ENCODE measurements at places on chromosomes 4 and X.

DNA sequence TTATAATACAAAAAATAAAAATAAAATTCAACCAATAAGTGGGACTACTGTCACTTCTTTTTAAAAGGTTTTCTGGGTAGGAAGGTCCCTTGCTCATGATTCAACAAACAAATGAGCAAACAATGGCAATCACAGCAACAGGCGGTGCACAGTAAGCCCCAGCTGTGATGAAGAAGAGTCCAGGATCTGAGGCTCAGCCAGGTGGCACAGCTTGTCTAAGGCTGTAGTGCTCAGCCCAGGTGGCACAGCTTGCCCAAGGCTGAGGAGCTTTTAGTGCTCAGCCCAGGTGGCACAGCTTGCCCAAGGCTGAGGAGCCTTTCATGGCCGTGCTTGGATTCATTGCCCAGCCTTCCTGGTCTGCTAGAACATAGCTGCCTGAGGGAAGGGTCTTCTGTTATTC is 75.0 kb downstream of the ZFYVE28 start:
- no peak for DNase-seq

DNA sequence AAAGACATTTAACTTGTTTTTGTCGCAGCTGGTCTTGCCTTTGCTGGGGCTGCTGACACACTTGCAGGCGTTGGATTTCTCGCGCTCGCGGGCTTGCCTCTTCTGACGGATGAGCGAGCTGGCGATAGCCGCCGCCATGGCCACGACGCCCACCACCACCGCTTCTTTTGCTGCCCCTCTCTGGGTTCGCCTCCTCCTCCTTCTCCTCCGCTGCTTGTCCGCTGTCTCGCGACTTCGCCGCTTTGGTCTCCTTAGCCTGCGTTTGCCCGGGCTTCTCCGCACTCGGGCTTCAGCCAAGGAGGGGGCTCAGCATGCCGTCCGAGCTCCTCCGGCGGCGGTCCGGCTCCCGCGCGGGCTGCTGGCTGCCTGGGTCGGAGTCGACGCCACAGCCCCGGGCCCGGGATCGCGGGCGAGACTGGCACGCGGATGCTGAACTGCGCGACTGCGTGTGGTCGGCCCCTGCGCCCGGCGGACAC is 613 bp downstream of the FGF13 start:
- no peak for DNase-seq

DNA sequence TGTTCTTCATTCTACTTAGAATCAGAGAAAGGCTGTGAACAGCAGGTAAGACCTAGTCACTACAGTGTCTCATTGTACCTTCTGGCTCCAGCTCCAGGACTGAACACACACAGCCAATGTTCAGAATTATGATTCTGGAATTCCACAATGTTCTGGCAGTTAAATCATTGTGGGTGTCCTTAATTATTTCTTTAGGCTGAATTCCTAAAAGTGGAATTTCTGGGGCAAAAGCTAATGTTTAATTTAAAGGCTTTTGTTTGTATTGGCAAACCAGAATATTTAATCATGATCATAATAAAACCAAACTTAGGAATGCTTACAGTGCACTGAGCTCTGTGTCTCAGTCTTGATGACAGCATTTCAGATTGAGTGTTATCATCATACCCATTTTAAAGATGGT is 67.0 kb upstream of the FAT1 start:
- DNase-seq: no peak

- no peak for DNase-seq
Measured at GRCh38 chr4:8227201-8227770, 28.2 kb downstream of the SH3TC1 start.

GRCh38 chr4:70315928-70316327 is 18.9 kb upstream of the CABS1 start:
- DNase-seq: no peak

- DNase-seq: no peak
Measured at GRCh38 chr4:98574816-98575215, 83.6 kb downstream of the TSPAN5 start.

DNA sequence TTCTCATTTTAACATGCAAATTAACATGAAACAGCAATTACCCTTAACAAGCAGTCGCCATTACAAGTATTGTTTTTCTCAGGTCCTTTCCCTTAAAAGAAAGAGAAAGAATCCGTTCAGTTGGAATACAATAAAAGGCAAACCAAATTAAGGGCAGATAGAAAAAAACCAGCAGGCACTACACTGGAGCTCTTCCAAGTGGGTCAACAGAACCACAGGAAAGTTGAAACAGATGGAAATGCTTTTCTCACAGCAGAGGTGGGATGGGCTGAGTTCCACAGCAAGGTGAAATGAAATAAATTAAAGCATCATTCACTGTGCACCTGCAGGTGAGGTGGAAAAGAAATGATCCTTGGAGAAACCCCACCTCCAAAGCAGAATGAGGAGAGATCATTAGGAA is 102.6 kb downstream of the APBB2 start:
- no peak for DNase-seq

- DNase-seq: no peak
Measured at GRCh38 chr4:32847461-32847860, 2127.3 kb downstream of the PCDH7 start.

- DNase-seq: no peak
Measured at GRCh38 chr4:58456727-58457384, 1346.7 kb upstream of the IGFBP7 start.

DNA sequence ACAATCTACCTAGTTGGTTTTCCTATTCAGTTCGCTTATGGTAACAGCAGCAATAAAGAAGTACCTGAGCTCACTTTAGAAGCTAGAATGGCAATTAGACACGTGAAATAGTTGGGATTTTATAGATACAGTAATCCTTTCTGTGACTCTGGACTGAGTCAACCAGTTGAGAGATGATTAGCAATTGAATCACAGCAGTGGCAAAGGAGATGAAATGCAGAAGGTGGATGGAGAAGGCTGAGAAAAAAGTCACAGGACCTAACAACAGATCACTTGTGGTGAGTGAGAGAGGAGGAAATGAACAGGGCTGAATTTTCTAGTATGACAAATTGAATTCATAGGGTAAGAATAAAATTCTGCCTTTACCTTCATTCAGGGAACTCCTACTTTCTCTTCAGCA is 197.1 kb upstream of the MAGEB18 start:
- DNase-seq: no peak

GRCh38 chr4:185238215-185238681 is 28.9 kb downstream of the SNX25 start:
- peak; percentile 64 for DNase-seq

- DNase-seq: no peak
Measured at GRCh38 chrX:53824686-53825085, 138.2 kb upstream of the HUWE1 start.

GRCh38 chr4:149754526-149754925 is 61.1 kb downstream of the IQCM start:
- no peak for DNase-seq

DNA sequence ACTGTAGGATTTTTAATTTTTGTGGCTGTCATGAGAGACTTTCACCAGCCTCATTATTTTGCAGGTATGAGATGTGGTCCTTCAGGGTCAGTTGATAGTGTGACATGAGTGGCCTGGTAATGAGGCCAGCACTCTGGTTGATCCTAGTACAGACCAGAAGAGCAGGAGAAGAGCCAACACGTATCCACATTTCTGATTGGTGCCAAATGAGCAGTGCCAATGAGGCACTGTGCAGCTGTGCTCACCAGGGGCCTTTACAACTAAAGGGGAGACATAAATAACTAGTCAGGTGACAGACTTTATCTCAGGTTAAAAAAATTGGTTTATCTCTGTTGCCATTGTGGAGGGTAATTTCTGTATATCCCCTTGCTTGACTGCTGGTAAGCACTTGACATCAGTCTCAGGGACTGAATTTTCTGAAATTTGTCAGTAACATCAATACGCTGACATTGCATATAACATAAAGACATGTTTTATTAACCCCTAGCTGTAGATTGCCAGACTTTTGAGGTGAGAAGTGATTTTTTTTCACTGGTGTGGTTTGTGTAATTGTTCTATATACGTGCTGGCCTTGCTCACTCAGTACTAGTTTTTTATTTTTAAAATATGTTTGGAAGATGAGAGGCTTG is 101.2 kb downstream of the AFF1 start:
- DNase-seq: no peak

GRCh38 chr4:186105647-186106321 is 1.3 kb downstream of the FAM149A start:
- DNase-seq: no peak

GRCh38 chr4:183191630-183192029 is 92.6 kb downstream of the WWC2 start:
- DNase-seq: no peak

GRCh38 chr4:10684631-10685030 is at the start of gene CLNK:
CLNK (minus strand) TSS chr4:10684768; CDS start chr4:10667869, 16,899 bp downstream.
- DNase-seq: no peak

DNA sequence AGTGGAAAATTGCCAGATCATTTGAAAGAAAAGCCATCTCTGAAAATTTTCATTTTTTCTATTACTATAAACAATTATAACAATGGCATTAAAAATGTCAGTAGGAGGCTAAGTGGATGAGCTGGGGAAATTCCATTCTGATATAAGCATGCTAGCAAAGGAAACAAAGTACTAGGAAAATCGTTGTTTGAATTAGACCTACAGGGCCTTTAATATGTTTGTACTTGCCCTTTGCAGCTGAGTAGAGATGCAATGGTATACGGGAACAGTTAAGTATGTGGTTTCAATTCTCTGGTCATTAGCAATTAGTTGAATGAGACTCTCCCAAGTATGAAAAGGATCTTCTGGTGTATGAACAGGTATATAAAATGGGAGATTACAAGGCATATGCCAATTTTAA is 452.2 kb downstream of the PCDH11X start:
- no peak for DNase-seq

DNA sequence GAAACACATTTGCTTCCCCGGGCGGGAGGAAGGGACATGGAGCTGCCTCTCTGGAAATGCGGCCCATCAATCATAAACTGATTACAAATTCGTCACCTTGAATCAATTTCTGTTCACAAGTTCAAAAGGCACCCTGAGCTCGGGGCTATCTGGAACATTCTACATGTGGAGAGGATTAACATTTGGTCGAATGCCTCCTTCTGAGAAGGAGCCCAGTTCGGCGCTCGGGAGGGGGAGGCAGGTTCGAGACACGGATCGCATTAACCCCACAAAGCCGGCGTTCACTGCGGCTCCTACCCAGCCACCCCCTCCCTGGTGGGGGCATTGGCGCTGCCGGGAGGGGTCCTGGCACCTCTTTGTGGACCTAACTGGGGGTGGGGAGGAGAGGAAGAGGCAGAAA is 108.0 kb downstream of the CPZ start:
- DNase-seq: no peak

- no peak for DNase-seq
Measured at GRCh38 chr4:186345184-186345583, 79.2 kb downstream of the F11 start.

Data from activated CD4-positive, alpha-beta memory T cell treated with anti-CD3 and anti-CD28 coated beads for 36 hours (primary cell).